ENCODE measurements at places on chromosomes 11 and 22.

GRCh38 chr11:2699531-2700414 is at the start of gene KCNQ1OT1:
Gene KCNQ1OT1, minus strand, starts transcription at chr11:2699994.
- DNase-seq = peak; percentile 69

DNA sequence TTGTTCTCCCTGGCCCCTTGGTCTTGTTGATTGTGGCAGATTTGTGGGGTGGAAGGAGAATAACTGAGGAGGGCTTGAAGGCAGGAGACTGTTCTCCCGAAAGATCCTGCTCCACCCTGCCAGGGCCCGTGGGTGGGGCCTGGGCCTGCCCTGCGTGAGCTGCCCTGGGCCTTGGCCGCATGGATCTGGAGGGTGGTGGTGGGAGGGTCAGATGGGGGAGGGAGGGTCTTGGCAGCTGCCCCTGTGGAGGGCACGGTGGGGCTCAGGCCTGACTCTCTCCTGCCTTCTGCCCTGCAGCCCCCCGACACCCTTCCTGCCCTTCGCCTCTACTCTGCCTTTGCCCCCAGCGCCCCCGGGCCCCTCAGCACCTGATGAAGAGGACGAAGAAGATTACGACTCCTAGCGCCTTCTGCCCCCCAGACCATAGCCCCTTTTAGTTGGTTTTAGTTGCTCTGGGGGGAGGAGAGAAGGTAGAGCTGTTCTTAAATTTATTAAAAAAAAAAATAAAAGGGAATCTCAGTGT is 1.9 kb downstream of the DRAP1 start:
- no peak for DNase-seq

DNA sequence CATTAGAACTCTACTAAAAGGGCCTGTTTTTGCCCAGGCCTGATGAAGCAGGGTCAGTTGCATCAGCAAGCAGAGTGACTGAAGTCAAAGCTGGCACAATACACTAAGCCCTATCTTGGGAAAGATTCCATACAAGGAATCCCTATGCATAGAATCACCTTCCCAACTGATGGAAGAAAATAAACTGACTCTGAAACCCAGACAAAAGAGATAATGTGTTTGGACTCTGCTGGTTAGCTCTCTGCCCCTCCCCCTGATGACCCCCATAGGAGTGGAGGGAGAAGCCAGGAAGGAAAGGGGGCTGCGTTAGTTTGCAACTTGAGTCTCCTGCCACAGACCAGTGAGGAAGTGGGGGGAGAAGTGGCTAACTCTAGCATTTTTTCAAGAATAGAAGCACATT is 32.9 kb downstream of the GALNT18 start:
- no peak for DNase-seq

GRCh38 chr22:17101475-17102296 is 16.9 kb downstream of the IL17RA start:
- DNase-seq = no peak

DNA sequence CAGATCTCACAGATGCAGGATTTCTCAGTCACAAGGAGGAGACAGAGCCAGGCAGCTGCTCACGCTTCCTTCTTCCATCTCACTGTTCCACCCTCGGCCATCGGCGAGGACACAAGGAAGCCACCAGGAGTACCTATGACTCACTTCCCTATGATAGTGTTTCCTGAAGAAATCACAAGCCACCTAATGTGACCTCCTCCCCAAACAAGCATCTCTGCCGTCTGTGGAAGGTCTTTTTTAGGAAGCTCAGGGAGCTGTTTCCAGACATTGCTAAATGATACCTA is 672.7 kb downstream of the TBC1D22A start:
- no peak for DNase-seq

DNA sequence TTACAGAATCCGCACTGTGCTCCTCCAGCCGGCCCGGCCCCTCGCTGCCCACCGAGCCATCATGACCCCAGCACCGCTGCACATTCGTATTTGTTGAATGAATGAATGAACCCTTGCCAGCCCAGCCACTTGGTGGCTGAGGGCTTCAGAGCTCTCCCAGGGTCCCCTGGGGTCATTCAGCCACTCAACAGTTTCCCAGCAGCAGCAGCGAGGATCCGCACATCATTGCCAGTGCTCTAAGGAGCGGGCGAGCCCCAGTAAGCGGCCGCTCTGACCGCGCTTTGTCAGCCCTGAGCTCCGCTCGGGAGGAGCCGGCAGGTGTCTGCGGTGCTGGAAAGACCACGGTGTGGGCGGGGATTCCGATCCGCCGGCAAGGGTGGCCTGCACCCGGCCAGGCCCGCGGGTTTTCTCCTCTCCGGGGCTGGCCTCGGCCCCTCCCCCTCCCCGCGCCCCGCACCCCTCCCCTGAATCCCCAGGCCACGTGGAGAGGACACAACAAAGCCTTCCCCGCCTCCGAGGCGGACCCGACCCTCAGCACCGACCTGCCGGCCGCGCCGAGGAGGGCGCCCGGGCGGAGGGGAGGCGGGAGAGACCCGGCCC is 563 bp downstream of the BID start:
- peak; percentile 30 for DNase-seq

- DNase-seq = no peak
Observed at GRCh38 chr11:47967577-47968525, 12.5 kb upstream of the PTPRJ start.

GRCh38 chr11:13772223-13773046 is 104.0 kb downstream of the FAR1 start:
- no peak for DNase-seq

- no peak for DNase-seq
Observed at GRCh38 chr11:27248576-27249509, 114.2 kb downstream of the CCDC34 start.

- DNase-seq = no peak
Observed at GRCh38 chr22:20186183-20186870, 35.5 kb upstream of the CCDC188 start.

GRCh38 chr22:31326877-31327276 is 19.3 kb downstream of the PATZ1 start:
- DNase-seq = no peak

DNA sequence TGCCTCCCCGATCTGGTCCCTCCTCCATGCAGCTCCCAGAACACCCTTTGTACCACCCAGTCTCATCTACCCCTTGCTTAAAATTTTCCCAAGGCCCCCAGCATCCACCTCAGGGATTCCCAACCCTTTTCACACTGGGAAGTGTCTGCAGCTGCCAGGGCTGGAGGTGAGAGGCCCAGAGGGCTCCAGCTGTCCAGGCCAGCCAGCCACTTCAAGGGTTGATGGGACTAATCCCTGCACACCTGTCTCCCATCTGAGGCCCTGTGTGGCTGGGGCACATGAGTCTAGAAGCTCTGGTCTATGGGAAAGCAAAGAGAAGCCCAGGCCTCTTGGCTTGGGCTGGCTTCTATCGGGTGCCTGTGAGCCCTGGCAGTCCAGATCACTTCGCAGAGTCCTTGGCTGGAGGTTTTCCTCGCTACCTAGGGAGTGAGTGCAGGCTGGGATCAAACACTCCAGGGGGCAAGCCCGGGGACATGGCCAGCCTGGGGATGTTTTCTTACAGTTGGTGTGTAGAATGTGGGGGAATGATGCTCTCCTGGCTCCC is 41.1 kb upstream of the TPBGL start:
- DNase-seq = no peak

Measured in stimulated activated CD8-positive, alpha-beta memory T cell treated with anti-CD3 and anti-CD28 coated beads, Interleukin-7, amount 100 ng/mL, for 1 hour (primary cell).